NK-92 treated with Interleukin-12 subunit alpha and Interleukin-12 subunit beta, amount 100 ng/mL, for 24 hours (cell line): ENCODE measurements at places on chromosomes 1 and 21.

GRCh38 chr1:41807390-41807789, 111.3 kb downstream of the HIVEP3 start:
- DNase-seq: peak; percentile 21

- no peak for DNase-seq
Measured at GRCh38 chr1:148264374-148265276, 112.5 kb upstream of the NBPF11 start.

DNA sequence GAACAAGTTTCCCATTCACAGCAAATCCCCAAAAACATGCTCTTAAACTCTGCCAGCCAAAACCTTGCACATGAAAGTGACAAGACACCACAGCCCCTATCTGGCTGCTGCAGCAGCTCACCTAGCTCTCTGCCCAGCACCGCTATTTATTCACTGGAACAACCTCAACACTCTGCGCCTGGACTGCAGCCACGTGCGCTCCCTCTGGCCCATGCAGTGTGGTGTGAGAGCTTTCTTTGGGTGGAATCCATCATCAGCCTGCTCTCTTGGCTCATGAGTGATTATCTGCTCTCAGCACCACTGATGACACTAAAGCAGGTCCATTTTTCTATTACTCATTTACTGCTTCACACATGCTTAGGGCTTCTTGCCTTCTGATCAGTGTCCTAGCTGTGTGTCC, 11.4 kb downstream of the KCNJ6 start:
- no peak for DNase-seq

DNA sequence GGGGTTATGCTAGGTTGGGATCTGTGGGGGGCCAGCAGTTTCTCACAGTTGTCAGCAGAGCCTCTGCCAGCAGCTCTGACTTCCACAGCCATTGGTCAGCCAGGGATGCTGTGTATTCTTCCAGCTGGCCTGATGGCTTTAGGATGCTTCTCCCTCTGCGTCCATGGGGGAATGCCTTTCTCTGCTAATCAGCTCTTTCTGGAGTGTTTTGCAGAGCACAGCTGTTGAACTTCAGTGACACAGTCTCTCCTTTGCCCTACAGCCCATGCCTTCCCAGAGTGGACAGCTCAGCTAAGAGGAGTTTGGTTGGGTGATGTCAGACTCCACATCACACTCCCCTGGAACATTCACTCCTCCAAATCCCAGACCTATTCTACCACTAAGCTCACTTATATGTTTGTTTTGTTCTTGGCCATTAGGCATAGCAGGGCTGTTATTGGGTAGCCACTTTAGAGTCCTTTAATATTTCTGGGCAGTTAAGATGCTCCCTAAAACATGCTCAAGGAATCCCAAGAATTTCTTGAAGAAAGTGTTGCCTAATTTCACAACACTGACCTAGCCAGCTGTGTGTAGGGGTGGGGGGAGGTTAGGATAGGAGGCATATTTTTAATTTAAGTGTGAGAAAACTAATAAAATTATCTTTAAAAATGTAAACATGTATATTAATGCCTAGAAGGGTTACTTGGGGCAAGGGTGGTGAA, 75.3 kb upstream of the KIAA0040 start:
- DNase-seq: no peak

DNA sequence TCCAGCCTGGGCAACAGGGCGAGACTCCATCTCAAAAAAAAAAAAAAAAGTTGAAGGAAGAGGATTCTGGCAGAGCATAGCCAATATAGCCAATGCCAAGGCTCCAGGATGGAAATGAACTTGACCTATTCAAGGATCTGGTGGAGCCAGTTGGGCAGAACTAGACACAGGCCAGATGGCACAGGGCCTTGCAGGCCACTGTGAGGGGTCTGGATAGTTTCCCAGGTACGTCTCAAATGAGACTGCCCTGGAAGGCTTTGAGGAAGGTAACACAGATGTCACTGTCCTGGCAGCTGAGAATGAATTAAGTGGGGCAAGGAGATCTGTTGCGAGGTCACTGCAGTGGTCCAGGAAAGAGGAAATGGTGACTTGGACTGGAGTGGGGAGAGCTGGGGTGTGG, 12.0 kb upstream of the ARHGEF19 start:
- no peak for DNase-seq

- DNase-seq: no peak
Measured at GRCh38 chr1:229238674-229239415, 32.1 kb upstream of the RAB4A start.

GRCh38 chr1:61452176-61453035, 272.5 kb downstream of the TM2D1 start:
- DNase-seq: no peak

DNA sequence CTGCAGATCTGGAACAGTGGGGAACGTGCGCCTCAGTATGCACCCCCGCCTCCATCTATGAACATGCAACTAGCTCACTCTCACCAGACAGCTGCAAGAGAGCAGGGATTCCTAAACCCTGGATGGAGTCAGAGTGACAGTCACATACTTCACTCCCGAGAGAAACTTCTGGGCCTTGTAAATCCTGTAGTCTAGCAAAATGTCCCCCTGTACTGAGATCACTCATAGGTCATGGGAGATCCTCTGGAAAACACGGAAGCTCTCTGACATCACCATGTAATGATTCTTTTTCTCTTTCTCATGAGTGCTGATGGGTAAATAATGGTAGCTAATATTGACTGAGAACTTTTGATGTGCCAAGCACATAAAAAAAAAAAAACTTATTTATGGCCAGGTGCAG, 23.4 kb upstream of the TARDBP start:
- DNase-seq: no peak

DNA sequence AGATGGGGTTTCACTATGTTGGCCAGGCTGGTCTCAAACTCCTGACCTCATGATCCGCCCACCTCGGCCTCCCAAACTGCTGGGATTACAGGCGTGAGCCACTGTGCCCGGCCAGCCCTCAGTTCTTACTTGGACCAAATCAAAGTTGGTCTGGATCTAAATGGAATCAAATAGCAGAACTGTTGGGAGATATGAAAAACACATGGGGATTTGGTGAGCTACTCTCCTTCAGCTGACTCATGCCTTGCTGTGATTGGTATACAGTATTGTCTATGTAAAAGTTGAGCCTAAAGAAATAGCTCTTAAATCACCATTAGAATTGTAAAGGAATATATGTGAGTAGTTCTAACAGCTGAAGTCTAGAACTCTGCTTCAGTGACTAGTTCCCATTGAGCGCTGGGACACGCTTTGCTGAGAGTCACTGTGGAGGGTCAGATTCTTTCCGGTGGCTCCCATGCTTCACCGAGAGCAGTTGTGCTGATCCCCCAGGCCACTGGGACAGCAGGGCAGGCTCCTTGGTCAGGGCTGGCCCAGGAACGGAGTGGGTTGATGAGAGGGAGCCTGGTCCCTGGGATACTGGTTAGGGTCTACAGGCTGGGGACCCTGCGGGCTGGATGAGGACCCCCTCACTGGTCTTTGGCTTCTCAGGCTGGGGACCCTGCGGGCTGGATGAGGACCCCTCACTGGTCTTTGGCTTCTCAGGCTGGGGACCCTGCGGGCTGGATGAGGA, 14.0 kb downstream of the PKNOX1 start:
- no peak for DNase-seq

GRCh38 chr21:41098076-41098475, 69.9 kb upstream of the BACE2 start:
- no peak for DNase-seq

GRCh38 chr1:164576291-164577271, 17.6 kb downstream of the PBX1 start:
- no peak for DNase-seq

DNA sequence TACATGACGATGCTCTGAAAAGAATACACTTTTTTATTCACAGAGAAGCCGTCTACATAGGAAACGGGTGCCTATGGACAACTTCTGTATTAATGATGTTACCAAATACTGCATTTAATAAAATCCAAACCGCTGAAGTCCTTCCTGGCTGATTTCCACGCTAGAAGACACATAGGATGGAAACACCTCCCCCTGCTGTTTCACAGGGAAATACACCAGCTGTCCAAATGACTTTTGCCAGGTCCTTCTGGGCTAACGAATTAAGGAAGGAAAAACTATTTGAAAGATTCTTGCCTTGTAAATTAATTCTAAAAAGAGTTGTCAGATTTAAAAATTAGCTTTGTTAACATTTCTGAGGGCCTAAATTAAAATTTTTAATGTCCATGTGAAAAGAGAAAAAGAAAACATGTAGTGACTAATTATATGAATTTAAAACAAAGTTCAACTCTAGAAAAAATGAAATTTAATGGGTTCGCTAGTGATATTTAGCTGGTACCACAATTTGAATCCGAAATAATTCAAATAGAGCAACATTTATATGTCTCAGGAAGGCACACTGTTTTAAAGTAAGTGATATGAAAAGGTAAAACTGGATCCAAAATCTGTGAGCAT, 146.0 kb downstream of the RERE start:
- DNase-seq: peak; percentile 3

- no peak for DNase-seq
Measured at GRCh38 chr1:3457910-3458883, 3.7 kb downstream of the ARHGEF16 start.

DNA sequence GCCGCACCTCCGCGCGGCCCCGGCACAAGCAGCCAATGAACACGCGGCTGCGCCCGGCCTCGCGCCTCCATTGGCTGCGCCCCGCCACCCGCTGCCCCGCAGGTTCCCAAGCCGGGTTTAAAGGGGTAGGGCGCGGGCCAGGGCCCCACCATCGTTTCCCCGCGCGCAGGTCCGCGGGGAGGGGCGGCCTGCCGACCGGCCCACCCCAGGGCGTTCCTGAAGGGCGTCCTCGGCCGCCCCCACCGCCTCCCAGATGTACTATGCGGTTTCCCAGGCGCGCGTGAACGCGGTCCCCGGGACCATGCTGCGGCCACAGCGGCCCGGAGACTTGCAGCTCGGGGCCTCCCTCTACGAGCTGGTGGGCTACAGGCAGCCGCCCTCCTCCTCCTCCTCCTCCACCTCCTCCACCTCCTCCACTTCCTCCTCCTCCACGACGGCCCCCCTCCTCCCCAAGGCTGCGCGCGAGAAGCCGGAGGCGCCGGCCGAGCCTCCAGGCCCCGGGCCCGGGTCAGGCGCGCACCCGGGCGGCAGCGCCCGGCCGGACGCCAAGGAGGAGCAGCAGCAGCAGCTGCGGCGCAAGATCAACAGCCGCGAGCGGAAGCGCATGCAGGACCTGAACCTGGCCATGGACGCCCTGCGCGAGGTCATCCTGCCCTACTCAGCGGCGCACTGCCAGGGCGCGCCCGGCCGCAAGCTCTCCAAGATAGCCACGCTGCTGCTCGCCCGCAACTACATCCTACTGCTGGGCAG, at the start of gene OLIG1:
Gene OLIG1 (plus strand): TSS at position 148 of the 750 bp plus-strand sequence. CDS start 106 bp downstream, at position 254.
- DNase-seq: no peak

DNA sequence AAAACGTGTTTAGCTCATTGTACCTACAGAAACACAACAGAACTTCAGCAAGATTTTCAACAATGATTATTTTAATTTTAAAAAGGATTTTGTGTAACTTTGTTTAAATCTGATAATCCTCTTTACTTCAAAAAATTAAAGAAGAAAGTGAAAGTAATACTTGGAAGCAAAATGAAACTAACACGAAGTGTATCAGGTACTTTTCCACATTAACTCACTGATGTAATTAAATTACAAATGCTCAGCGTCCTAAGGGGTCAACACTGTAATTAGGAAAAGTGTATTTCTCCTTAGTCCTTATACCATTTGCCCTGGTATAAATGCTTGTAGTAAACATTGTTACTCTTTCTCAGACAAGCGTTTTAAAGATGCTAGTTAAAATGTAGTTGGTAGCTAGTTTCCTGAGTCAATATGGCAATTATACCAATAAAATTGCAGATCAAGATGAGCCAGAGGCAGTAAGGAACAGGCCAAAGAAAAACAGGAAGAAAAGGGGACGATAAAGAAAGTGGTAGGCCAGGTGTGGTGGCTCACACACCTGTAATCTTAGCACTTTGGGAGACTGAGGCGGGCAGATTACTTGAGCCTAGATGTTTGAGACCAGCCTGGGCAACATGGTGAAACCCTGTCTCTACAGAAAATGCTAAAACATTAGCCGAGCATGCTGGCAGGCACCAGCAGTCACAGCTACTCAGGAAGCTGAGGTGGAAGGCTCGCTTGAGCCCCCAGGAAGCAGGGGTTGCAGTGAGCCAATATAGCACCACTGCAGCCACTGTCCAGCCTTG, 553.0 kb downstream of the SMYD3 start:
- peak; percentile 17 for DNase-seq

GRCh38 chr1:183551924-183552323, 38.3 kb downstream of the NCF2 start:
- no peak for DNase-seq

DNA sequence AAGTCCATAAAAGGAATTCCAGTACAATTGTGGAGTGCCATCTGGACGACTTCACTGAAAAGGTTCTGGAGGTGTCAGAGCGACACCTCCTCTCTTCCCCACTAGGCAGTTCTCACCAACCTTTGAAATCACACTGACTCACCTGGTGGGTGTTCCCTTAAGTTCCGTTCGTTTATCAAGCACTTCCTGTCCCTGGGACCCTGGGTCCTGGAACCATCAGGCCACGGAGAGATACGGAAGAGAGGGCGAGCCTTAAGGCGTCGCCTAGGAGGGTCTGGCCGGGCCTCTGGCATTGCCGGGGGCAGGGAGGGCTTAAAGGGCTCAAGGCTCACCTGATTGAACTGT, 317 bp downstream of the SPAG17 start:
- no peak for DNase-seq

DNA sequence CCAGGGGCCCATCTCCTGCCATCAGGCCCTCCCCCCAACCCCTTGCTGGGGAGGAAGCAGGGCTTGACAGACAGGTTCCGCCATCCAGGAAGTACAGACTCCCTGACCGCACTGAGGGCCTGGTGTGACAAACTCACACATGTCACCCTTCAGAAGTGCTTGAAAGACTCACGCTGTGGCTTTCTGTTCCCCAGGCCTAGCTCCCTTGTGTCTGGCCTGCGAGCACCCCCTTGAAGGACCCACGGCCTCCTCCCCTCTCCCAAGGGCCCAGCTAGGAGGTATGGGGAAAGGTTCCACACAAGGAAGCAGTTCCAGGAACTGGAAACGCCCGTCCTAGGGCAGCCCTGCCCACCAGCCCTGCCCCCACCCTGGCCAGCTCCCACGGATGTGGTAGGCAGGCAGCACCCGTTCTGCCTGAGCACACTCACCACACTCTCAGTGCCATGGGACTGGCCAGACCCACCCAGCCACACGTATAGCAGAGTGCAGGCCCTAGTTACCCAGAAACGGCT, 26.7 kb downstream of the SLC2A1 start:
- peak; percentile 89 for DNase-seq

GRCh38 chr1:198846556-198846955, 207.7 kb downstream of the PTPRC start:
- DNase-seq: no peak

DNA sequence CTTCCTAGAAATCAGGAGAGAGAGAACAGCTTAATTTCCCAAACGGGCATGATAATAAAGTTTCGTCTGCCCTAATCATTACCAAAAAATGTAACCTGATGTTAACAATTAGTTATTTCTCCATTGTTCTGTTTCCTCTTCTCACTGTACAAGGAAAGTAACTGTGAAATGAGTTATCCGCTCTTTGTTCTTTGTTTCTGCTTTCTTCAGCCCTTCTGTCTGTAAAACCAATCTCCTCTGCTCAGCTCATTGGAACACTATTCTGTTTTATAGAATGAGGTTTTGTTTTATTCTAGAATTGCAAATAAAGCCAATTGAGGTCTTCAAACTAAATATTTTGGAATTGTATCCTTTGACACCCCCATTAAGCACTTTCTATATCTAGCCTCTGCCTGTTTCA, 8.8 kb upstream of the THEM4 start:
- DNase-seq: no peak

- no peak for DNase-seq
Measured at GRCh38 chr1:239221656-239222055, 164.7 kb upstream of the CHRM3 start.

GRCh38 chr1:202153284-202153683, 7.1 kb downstream of the PTPN7 start:
- DNase-seq: no peak

- no peak for DNase-seq
Measured at GRCh38 chr1:115433483-115433882, 95.4 kb upstream of the NGF start.
